Fibroblast of skin of abdomen (primary cell): ENCODE measurements at places on chromosomes 6 and 20.

DNA sequence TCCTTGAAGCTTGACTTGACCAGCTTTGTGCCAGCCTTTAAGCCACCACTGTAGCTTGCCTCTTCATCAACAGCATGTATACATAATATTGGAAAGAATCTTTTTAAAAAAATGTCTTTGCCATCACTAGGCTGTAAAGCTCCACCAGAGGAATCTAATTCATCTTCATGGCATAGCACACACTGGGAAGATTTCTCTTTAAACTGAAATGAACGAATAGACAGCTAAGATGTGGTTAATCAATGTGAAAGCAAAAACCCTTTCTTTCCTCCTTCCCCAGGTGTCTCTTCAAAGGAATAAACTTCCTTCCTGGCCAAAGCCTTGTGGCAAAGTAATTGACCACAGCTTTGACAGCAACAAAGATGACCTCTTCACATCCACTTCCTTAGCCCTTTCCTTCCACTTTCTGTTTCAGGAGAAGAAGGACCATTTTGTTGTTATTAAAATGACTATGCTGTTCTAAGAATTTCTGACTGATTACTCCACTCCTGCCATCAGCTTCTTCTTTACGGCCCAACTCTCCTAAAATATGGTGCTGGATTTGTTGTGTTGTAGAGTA lies 428.7 kb upstream of the SOX4 start:
- no peak for DNase-seq

DNA sequence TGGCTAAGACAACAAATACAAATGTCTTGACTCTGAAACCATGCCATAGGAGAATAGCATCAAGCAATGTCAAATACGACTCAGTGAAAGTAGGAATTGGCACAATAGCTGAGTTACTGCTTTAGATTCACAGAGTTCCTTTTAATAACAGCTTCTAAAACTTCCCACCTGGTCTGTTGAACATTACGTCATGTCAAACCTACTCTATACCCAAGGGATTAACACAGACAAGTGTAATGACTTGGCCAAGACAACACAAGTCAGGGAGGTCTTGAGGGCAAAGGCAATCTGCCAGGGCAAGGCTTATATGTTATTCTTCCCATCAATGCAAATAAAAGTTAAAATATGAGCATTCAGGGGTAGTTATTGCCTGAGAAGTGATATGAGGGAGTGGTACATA lies 265.1 kb upstream of the PRDM1 start:
- DNase-seq = no peak

- DNase-seq = no peak
These were observed 129.0 kb downstream of the EDN3 start for GRCh38 chr20:59429396-59429795.

DNA sequence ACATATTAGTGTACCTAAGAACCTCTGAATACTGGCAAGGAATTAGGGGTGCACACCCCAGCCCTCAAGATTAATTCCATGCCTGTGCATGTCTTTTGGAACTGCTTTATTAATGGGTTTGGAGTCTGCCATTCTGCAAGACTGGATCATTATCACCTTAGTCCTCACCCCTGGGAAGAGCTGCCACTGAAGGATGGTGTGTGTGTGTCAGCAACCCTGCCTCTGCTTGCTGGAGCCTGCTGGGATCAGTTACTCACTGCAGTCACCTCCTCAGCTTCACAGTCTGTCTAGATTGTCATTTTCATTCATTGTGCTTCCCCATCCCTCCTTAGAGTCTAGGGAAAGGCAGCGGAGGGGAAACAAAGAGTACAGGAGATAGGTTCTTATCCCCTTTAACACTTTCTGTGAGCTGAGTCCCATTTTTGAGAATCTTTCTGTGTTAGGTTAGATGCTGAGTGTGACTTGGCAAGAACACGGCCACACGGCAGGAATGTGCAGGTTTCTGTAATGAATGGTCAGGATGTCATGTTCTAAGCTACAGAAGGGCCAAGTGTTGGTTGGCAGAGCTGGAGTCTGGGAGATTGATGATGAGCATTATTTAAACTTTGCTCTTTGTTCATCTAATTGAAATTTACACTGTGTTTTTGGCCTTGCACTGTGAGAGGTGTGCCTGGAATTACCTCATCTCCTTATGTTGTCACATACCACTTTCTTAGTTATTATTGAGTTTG lies 21.1 kb downstream of the GHRH start:
- no peak for DNase-seq
